ENCODE measurements at places on chromosomes 3 and 15.
A peak's percentile ranks its signal among the peaks of the same experiment; 100 is the strongest.

DNA sequence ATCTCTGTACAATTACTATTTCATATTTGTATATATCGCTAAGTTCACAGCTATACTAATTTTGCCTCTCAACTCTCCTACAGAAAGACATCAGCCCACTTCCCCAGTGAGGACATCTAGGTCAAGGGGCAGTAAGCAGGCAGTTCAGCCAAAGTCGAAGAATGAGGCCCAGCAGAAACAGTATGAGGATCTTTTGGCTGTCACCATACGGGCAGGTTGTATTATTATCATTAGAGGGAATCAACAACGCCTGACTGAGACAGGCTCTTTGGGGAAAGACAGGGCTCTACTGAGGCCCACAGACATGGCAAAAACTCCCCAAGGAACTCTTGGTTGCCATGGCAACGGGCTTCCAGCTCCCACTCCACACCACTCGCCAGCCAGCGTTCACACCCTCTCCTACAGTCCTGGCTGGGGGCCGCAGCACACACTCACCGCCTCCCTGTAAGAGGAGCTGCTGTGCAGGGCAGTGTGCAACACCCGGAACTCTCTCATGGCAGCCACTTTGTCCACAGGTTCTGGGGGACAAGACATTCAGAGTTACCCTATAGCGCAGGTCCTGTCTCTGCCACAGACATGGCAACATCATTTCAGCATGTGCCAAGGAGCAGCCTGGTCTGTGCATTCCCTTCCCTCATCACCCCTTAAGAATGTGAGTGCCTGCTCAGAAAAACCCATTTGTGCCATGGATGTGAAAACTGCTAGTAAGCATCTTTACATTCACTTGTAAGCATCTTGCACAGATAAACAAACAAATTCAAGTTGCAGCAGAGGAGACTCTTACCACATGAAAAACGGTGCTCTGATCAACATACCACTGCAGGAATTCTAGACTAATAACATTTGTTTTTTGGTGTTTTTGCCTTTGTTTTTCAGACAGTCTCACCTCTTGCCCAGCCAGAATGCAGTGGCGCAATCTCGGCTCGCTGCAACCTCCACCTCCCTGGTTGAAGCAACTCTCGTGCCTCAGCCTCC, 8.8 kb downstream of the UBL7 start:
- DNase-seq: no peak

DNA sequence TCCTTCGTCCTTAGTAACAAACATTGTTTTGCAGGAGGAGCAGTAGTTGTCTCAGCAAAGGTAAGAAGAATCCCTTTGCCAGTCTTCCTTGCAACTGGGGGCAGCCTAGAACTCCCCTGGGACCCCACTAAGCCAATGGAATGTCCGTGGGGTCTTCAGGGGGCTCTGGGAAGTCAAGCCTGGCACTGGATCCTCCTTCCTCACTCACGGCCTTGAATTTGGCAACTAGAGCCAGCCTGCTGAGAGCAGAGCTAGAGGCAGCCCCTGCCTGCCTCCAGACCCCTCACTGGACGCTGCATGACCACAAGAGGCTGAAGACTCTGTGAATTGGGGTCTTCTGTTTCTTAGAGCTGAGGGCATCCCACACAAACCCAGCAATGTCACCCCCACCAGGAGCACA, 18.6 kb upstream of the PRR23E start:
- no peak for DNase-seq

DNA sequence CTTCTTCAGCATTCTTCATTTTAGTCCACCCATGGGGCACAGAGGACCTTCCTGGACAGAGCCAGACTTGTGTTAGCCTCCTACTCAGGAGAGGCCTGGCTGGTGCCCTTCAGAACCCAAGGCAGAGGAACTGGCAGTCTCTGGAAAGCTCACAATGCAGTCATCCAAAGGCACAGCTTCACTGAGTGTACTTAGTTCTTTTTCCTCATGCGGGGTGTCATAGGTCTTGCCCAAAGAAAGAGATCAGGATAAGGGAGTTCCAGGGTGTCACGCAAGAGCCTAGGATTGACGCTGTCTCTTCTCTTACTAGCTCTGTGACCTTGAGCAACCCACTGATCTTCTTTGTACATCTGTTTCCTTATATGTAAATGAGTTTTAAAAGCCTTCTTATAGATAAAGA, 58.7 kb downstream of the CD200 start:
- no peak for DNase-seq

- DNase-seq: no peak
Observed at GRCh38 chr15:85031944-85032558, 50.4 kb downstream of the PDE8A start.

DNA sequence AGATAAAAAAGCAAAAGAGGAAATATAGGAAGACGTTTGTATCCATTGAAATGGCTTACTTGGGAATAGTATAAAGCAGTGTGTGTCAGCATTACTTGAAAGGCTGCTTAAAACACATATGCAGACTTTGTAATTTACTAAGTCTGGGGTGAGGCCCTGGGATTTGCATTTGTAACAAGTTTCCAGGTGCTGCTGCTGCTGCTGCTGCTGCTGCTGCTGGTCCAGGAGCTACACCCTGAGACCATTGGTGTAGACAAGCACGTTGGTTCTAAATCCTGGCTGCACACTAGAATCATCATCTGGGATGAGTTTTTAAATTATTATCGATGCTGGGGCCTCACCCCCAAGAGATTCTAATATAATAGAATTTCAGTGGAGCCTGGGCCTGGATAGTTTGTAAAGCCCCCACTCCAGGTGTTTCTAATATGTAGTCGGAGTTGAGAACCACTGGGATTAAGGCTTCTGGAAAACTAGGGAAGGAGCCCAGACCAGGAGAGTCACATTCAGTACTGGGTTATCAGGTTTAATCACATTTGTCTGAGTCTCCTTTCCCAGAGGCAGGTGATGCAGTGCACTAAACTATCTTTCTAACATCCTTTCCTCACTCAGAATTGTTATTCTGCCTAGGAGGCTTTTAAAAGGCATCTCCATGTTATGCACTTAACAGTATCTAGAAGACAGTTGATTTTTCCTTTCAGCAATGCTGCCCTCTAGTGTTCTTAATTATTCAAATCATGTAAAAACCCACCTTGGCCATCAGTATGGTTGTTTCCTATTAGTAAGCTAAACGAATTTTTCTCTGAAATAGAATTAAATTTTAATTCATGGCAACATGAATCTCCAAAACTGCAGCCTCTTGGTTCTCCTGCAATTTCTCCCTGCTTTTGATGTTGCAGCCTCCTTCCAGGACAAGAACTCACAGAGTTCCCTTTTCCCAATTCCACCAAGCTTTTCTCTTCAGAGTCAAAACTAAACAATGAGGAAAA, 45.4 kb downstream of the SSR3 start:
- peak; percentile 75 for DNase-seq

DNA sequence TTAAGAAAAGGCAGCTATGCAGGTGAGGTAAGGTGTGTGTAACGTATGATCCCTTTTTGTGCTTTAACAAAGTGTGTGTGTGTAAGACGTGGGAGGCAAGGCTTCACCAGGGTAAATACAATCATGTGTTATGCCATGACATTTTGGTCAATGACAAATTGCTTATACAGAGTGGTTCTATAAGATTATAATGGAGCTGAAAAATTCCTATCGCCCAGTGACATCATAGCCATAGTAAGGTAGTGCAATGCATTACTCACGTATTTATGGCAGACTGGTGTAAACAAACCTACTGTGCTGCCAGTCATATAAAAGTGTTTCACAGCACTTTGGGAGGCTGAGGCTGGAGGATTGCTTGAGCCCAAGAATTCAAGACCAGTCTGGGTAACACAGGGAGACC, 60.2 kb upstream of the LCTL start:
- DNase-seq: no peak

GRCh38 chr3:64623125-64623524, 64.7 kb downstream of the ADAMTS9 start:
- DNase-seq: no peak

- no peak for DNase-seq
Observed at GRCh38 chr3:170117134-170117533, 64.4 kb downstream of the PHC3 start.

DNA sequence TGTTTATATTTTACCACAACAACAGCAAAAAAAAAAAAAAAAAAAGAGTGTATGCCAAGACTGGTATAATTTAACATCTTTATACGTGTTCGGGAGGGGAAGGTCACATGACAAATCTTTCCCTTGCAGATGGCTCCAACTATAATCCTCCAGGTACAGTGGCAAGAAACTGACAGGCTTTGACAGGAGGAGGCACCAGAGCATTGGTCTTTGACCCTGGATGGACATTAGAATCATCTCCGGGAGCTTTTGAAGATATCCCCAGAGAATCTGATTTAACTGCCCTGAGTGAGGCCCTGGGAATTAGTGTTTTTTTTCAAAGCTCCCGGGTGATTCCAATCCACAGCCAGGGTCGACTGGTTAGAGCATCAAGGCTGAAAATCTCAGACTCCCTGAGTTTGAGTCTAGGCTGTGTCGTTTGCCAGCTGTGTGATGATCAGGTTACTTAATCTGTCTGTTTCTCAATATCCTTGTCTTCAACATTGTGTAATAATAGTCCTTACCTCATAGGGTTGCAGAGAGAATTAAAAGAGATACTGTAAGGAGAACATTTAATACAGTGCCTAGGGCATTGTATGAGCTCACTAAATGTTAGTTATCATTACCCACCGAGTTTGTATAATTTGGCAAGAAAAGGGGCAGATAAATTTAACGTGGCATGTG, 8.9 kb upstream of the SEMA5B start:
- no peak for DNase-seq

DNA sequence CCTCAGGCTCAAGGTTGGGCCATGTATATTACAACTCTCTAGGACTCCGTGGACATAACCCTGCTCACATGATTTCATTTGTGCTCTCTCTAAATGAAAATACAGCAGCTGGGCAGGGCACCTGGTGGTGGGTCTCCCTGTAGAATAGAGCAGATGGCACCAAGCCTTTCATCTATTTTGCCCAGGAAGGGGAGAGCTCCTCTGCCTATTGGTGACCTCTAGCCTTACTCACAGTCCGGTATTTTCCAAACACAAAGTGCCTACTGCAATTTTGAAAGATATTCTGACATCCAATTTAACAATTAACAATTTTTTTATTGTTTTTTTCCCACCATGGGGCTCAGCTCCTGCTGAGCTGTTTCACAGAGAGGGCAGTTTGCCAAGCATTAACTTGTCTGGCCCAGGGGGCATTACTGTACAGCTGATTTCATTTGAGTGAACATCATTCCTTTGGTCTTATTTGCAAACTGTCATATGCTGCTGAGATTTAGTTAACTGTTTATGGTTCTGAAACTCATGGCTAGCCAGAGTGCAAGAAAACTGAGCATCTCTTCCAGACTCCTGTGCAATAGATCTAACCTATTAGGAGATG, 474.0 kb downstream of the EPHB1 start:
- no peak for DNase-seq

DNA sequence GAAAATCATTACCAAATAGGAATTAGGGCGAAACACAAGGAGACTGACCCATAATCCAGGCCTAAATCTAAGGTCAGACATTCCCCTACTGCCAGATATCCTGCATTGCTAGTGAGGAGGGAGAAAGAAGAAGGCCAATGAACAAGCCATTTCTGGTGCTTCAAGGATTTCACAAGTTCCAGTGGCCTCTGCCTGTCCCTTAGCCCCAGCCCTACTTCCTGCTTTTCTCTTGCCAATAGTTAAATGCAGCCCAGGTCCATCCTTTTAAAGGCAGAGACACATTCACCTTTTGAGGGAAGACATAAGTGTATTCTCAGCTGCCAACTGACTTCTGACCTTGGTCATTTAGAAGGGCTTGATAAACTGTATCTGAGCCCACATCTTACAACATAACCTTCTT, 135.8 kb downstream of the ZNF621 start:
- DNase-seq: no peak

DNA sequence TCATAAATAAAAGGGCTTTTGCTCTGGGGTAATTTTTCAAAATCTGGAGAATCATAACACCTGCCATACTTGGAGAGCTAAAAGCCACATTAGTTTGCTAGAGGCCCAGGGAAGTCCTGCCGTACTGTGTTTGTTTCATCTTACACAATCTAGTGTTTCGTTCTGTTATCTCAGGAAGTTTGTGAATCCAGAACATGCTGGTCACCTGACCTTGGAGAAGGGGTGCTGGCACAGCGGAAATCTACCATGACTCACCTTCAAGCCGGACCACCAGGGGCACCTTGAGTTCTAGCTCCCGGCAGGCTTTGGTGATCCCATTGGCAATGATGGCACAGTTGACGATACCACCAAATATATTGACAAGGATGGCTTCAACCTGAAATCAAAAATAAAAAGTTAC, 253.9 kb downstream of the SUCLG2 start:
- DNase-seq: no peak

- DNase-seq: no peak
Observed at GRCh38 chr15:71804695-71805470, 5.5 kb upstream of the NR2E3 start.

Measured in CD4-positive, alpha-beta T cell treated with Interleukin-15 for 4 hours (primary cell).